Kasumi-1 (cell line): ENCODE measurements at places on chromosomes 12 and 14.

GRCh38 chr14:89915114-89915878 lies 39.2 kb downstream of the EFCAB11 start:
- peak; percentile 85 for DNase-seq

- peak; percentile 68 for DNase-seq
These were observed 1.7 kb downstream of the ANGEL1 start for GRCh38 chr14:76810953-76811400.

GRCh38 chr14:79585845-79586244 lies 625.5 kb downstream of the DIO2 start:
- no peak for DNase-seq

DNA sequence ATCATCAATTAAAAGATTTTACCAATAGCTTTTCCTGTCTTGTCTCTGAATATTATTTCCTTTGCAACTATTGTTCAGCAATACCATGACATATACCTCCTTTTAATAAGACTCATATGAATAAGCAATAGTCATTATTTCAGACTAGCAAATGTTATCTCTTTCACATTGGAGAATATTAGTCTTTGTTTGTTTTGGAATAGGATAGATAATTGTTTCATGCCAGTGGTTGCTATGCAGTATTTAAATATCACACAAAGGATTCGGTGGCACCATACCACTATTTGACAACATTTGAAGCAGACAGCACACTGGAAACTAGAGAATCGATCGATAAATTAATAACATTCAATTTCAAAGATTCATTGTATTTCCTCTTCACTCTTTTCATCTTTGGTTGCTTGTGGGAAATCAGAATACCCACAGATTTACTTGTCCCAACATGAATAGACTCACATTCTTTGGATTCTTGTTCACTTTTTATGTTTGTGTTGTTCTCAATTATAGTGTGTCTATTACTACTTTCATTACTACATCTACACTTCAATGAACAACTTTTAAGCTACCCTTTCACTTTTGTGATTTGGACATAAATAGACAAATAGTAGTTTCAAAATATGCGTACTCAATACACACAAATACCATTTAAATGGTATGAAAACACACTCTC lies 42.7 kb upstream of the TBPL2 start:
- no peak for DNase-seq

DNA sequence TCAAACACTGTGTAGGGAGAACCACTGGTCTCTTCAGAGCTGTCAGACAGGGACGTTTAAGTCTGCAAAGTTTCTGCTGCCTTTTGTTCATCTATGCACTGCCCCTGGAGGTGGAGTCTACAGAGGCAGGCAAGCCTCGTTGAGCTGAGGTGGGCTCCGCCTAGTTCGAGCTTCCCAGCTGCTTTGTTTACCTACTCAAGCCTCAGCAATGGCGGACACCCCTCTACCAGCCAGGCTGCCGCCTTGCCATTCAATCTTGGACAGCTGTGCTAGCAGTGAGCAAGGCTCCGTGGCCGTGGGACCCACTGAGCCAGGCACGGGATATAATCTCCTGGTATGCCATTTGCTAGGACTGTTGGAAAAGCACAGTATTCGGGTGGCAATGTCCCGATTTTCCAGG lies 24.6 kb upstream of the YBX3 start:
- DNase-seq, result no peak

DNA sequence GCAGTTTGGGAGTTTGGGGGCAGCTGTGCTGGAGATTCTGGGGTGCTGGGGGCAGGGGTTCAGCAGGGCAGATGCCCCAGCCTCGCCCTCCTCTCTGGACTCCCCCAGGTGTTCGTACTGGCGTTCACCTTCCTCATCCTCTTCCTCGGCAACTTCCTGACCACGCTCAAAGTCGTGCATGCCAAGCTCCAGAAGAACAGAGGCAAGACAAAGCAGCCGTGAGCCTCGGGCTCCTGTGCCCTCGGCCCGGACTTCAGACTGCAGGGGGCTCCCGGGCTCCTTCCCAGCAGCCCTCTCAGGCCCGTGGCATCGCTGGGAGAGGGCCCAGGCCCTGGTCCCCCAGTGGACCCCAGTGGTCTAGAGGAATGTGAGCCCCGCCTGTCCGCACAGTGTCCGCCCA lies 18.0 kb downstream of the RHOF start:
- DNase-seq, result no peak

GRCh38 chr12:104258476-104259067 lies 43.0 kb downstream of the TXNRD1 start:
- DNase-seq, result no peak

GRCh38 chr12:112381406-112381882 lies 787 bp downstream of the HECTD4 start:
- DNase-seq, result no peak

DNA sequence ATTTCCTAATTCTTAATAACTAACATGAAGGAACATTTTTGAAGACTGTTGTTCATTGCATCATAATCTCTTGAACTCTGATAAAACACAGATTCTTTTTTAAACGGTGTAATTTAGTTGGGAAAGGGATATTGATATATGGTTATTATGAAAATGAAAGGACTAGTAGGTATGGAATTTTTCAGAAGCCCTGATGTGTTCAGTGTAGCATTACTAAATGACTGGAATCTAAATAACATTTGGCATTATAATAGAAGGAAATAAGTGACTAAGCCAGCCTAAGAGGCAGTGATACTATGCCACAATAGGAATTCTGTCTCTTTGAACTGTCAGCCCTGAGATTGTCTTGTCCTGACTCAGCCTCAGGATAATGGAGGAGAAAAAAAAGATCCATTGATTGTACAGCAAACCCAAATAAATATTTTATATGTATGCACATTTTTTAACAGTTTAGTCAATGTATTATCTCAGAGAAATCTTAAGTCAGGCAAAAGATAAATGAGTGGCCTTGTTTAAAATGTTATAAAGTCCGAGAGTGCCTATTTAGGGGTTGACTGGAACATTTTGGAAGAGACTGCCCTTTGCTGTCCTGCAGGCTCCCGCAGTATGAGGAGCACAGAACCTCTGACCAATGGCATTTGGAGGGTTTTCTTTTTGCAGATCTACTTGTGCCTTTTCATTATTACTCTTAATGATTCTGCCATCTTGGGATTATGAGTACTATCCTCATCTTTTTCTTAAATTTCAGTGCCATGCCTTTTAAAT lies 271.2 kb downstream of the EGLN3 start:
- DNase-seq, result no peak

DNA sequence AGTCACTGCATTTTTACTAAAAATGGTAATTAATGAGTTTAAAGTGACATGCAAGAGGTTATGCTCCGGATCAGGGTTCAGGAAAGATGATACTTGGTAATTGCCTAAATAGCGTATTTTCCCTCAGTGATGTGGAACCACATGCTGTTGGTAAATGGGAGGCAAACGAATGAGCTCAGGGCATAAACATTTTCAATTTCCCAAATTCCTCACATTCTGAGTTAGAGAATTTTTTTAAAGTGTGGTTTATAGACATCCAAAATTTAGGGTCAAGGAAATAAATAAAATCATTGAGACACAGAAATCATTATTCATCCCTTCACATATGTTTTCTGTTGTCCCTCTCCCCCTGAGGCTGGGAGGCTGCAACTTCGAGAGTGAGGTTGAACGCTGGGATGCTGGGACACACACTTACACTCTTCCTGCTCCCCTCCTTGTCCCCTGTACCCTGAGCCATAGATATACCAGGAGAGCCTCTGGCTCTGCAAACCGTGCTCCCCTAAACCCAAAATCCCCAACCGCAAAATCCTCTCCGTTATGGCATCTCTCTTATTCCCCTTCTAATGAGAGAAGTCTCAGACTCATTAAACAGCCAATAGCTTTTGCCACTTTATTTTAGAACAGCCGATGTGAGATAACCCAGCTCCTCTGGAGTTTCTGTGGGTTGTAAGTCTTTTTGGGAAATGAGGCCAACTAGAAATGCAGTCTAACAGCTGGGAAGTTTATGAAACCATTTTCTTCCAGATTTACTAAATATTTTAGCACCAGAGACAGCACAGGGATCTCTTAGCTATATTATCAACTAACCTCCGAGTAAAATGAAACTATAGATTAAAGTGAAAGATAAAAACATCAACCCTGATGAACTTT lies 21.4 kb upstream of the ADGRD1 start:
- DNase-seq, result no peak

DNA sequence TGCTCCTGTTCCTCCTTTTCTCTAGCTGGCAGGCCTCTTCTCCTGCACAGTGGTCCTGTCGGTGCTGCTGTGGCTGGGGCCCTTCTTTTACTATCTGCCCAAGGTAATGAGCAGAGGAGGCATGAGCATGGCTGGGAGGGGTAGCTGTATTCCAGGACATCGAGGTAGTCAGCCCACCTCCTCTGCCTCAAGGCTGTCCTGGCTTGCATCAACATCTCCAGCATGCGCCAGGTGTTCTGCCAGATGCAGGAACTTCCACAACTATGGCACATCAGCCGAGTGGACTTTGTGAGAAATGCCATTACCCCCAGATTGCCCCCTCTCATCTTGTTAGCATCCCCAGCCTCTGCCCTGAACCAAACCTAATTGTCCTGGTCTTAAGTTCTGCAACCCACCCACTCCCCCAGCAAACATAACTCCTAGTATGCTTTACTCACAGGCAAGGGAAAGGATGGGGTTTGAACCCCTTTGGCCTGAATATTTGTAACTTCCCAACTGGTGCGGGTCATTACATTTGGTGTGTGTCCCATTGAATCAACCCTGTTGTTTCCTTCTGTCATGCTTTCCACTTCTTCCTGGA lies 9.1 kb downstream of the B4GALNT1 start:
- no peak for DNase-seq

GRCh38 chr12:93954166-93955112 lies 193.9 kb upstream of the PLXNC1 start:
- DNase-seq, result no peak

DNA sequence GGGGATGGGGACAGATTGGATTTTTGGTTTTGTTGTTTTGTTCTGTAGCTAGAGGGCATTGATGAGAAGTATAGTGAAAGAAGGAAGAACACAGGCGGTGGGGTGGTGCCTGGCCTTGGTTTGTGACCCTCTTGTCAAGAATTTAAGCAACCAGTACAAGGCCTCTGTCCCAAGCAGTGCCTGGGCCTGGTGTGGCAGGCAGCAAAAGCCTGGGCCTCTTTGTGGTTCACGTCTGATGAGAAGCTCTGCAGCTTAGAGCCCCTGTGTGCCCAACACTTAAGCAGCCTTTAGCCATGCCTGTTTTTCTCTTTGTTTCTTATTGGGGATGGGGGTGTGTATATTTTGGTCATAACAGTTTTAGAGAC lies 98.0 kb downstream of the PPP2R5C start:
- DNase-seq, result no peak

DNA sequence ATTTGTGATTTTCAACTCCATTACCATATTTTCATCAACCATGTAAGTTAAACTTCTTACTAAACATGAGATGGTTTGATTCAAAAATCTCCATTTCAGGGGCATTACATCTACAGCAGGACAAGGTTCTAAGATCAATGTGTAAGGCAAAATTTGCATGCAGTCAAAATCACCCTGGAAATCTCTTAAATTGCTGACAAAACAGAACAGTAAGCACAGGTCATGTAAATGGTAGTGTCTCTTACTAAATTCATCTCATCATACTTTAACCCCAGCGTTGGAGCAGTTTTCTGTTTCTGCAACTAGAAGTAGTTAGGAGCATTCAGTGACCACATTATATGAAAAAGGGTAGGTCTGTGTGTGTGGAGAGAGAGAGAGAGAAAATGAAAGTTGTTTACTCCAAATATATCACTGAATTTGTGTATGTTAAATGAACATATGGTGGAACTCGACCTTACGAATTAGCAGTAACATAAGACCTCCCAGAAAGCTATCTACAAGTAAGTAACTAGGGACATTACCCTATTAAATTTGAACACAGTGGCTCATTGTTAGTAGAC lies 227.5 kb downstream of the SSPN start:
- no peak for DNase-seq

DNA sequence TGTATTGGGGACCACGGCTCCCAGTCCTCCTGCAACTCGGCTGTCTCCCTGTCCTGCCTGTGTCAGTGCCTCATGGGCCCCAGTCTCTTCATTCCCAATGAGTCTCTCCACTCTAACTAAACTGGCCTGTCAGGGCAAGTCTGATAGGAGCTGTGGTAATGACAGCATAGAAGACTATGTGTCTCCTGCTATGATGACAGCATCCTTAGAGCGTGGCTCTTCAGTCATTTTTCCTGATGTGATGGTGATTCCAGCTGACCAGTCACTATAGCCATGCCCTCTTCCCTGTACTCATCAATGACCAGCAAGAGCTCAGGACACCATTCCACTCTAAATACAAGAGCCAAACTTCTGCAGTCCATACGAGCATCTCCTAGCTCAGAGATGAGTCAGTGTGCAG lies 339.8 kb downstream of the PCNX1 start:
- no peak for DNase-seq

DNA sequence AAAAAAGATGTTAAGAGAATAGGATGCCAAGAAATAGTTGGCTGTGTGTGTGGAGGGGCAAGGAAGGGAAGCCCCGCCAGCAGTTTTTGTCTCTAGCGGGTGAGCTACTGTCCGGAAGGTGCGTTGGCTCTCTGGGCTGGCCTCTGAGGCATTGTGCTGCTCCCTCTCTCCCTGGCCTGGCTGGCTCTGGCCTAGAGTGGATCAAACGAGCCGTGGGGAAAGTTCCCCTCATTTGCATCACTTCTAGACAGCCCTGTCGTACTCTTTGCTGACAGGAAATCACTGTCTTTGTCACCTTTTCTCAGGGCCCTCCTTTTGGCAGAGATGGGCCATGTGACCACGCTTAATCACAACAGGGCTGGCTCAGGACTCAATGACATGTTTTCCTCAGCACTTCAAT lies 236.1 kb upstream of the NPAS3 start:
- DNase-seq, result no peak

DNA sequence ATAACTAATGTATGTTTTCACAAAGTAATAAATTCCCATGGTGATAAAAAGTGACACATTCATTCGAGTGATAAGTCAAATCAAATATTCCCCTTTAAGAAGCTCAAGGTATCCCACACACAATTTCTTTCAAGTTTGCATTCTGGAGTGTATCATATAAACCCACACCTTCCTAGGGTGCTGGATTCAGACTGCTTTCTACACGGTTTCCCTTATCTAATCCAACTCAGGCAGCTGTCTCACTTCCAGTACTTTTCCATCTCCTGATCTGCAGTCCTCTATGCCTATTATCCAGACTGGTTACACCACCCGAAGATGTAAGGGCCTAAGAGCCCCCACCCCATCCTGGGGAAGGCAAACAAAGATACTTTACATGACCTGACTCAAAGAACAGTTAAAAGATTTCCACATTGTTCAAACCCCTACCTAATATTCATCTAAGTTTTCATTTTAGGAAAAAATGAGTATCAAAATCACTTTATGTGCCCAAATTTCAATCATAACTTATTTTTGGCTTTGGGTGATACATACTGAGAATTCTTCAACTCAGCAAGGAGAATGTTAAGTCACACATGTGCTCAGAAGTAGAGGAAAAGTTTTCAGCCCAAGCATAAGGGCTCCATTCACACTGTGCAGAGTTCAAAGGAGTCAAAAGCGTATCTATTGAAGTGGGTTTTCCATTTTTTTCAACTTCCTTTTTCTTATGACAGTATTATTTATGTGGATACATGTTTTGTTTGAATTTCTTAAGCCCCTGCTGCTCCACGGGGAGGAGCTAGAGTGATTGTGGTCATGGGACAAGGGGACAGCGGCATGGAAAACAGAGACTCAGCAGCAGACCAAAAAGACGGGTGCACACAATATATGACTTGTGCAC lies 41.8 kb downstream of the CORO1C start:
- DNase-seq, result peak; percentile 58

GRCh38 chr14:88044776-88045446 lies 40.0 kb downstream of the GPR65 start:
- no peak for DNase-seq

GRCh38 chr14:88998027-88998426 lies 173.6 kb downstream of the TTC8 start:
- no peak for DNase-seq
